ENCODE measurements at places on chromosomes 16 and 17.

GRCh38 chr17:58047376-58048150 lies 35.7 kb upstream of the DYNLL2 start:
- no peak for DNase-seq

DNA sequence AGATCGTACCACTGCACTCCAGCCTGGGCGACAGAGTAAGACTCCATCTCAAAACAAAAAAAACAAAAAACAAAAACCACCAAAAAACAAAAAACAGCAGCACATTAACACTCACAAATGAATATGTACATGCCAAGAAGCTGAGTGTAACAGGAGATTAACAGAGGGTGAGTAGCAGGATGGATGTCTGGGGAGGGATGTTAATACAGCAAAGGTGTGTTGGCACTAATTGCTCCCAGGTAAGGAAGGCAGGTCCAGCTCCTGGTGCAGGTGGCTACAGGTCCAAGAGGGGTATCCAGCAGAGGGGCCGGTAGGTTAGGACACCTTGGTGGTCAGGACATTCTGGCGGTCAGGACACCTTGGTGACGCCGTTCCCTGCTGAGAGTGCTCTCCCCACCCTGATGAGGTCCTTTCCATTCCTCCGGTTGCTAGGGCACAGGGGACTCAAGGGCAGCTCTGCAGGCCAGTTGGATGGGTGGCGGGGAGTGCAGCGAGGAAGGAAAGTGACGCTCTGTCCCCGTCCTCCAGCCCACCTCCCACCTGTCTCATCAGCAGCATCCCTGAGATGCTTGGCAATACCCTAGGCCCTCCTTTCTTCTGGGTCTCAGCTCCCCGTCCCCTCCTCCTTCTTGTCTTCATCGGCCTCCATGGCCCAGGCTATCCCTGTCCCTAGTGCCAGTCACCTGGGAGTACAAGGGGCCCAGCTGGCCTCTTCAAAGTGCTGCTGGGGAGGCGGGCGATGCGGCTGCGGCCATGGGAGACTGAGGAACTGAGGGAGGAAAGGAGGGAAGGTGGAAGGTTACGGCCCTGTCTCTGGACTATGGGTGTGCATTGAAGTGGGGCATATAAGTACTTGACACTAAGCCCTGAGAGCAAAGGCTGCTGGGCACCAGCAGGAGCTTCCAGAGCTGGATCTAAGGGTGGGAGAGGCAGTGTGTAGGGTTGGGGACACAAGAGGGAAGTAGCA lies 10.7 kb upstream of the GFAP start:
- DNase-seq, result no peak

DNA sequence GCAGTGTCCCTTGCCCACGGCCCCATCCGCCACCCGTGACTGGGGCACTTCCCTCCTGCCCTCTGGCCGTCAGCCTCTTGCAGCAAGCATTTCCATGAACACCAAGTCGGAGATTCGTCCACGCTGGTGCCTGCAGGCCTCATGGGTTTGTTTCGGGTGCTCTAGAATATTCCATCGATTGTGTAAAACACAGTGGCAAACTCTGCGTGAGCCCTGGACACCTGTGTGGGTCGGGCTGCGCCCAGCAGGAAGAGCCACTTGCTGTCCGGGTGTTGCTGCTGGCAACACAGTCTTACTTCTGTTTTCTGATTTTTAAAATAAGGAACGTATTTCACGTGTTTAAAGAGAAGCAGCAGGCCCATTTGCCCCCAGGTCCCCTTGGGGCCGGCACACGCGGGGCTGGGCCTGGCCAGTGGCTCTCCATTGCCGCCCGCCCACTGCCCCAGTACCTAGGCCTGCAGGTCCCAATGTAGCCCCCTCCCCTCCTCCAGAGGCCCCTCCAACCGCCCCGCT lies 10.0 kb downstream of the CYBC1 start:
- no peak for DNase-seq

DNA sequence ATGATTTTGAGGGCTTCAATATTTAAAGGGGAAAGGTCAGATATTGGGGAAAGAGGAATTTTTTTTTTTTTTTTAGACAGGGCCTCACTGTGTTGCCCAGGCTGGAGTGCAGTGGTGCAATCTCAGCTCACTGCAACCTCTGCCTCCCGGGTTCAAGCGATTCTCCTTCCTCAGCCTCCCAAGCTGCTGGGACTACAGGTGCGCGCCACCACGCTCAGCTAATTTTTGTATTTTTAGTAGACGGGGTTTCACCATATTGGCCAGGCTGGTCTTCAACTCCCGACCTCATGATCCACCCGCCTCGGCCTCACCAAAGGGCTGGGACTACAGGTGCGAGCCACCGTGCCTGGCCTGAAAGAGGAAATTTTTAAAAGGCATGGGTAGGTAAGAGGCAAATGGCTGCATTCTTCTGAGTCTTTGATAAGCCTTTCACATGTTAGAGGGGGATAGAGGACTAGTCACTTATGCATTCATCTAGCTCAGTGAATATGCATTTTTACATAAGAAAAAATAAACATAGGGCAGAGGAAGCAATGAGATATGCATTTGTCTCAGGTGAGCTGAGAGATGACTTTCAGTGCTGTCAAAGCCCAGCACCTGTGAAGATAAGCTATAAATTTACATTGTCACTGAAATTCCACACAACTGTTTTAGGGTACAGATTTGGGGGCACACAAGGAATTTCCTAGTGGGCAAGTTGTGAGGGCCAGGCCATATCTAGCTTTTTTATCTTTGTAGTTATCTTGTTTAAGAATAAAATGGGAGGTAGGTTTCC lies 1.1 kb upstream of the FCSK start:
- DNase-seq, result no peak

- DNase-seq, result no peak
Observed at GRCh38 chr17:6075050-6075449, 4.9 kb downstream of the WSCD1 start.

- DNase-seq, result no peak
Observed at GRCh38 chr17:67281743-67282142, 36.7 kb upstream of the HELZ start.

- DNase-seq, result no peak
Observed at GRCh38 chr16:72963533-72964315, 84.2 kb downstream of the ZFHX3 start.

- DNase-seq, result no peak
Observed at GRCh38 chr16:48574140-48574539, 35.8 kb downstream of the N4BP1 start.

DNA sequence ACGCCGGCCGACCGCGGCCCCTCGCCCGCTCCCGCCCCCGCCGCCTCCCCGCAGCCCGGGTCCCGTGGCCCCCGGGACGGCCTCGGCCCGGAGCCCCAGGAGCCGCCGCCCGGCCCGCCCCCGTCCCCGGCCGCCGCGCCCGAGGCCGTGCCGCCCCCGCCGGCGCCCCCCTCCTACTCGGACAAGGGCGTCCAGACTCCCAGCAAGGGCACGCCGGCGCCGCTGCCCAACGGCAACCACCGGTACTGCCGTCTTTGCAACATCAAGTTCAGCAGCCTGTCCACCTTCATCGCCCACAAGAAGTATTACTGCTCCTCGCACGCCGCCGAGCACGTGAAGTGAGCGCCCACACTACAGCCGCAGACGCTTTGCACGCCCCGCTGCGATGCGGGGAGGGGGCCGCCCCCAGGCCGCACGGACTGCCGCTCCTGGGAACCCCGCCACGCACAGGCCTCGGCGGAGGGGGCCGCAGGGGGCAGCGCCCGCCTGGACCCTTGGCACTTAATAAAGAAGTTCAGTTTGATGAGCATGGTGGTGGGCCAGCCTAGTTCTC lies 35.5 kb upstream of the ZC3H18 start:
- DNase-seq, result peak; percentile 39

- DNase-seq, result no peak
Observed at GRCh38 chr17:38469875-38470274, 41.6 kb downstream of the ARHGAP23 start.

- no peak for DNase-seq
Observed at GRCh38 chr16:61946019-61946418, 90.2 kb downstream of the CDH8 start.

- no peak for DNase-seq
Observed at GRCh38 chr17:57494443-57494842, 238.1 kb downstream of the MSI2 start.

DNA sequence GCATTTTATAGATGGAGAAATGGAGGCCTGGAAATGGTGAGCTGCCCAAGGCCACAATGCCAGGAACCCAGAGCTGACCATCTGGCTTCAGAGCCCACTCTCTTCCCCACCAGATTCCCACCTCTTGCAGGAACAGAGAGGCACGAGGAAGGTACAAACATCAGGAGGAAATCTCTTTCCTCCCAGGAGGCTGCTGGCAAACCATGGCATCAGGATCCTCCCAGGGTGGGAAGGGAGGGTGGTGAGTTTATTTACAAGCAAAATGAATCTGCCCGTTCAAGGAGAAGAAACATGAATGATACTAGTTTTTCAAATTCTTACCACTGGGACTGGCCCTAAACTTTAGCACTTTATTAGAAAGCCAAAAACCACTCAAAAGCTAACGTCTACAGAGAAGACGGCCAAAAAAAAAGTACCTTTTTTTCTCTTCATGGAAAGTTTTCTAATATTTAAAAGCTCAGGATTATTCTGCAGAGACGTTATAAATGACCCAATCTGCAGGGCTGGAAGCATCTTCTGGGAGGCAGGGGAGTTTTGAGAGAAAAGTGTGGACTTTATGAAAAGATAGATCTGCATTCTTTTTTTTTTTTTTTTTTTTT lies 79.1 kb downstream of the NXN start:
- DNase-seq, result no peak

- no peak for DNase-seq
Observed at GRCh38 chr17:27049104-27049784, 244.7 kb upstream of the WSB1 start.
